DMS53 (cell line): ENCODE measurements at places on chromosomes 7 and 10.

- no peak for DNase-seq
Measured at GRCh38 chr10:128908099-128908498, 558.9 kb upstream of the MGMT start.

- DNase-seq = no peak
Measured at GRCh38 chr7:18855796-18856195, 261.6 kb downstream of the TWIST1 start.

DNA sequence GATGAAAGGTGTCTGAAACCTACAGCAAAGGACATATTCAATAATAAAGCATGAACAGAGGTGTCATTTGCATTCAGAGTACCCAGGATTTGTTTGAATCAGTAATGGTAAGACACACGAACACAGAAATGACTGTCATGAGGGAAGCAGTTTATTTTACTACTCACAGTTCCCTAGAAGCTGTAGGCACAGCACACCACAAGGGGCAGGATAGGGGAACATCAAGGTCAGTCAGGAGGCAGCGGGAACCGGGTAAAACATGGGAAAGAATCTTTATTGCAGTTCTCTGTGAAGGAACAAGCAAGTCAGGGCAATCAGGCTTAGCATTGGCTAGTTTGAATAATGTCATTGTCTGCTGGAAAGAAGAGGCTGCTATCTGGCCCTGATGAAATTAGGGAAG, 70.2 kb upstream of the PDSS1 start:
- DNase-seq = peak; percentile 31

DNA sequence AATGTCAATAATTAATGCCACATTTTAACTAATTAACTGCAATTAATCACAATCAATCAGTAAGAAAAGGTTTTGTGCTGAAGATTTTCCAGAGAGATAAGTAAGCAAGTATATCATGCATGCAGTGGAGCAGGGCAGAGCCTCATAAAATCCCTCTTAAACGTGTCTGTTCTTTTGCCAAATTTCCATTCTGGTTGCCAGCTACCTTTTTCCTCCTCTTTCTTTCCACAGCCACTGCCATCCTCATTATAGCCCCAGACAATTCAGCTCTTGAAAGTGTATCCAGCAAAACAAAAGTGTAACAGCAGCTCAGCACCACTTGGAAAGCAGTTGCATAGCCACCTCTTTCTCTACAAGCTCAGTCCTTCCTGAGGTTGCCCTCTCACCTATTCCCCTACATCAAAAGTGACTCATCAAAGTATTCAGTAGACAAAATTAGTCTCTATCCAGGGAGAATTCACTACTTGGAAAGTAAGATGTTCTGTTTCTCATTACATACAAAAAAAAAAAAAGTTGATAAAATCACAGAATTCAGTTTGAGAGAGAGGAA, 26.9 kb upstream of the EPHB6 start:
- no peak for DNase-seq

- no peak for DNase-seq
Measured at GRCh38 chr10:102652170-102652916, 8.1 kb downstream of the TRIM8 start.

DNA sequence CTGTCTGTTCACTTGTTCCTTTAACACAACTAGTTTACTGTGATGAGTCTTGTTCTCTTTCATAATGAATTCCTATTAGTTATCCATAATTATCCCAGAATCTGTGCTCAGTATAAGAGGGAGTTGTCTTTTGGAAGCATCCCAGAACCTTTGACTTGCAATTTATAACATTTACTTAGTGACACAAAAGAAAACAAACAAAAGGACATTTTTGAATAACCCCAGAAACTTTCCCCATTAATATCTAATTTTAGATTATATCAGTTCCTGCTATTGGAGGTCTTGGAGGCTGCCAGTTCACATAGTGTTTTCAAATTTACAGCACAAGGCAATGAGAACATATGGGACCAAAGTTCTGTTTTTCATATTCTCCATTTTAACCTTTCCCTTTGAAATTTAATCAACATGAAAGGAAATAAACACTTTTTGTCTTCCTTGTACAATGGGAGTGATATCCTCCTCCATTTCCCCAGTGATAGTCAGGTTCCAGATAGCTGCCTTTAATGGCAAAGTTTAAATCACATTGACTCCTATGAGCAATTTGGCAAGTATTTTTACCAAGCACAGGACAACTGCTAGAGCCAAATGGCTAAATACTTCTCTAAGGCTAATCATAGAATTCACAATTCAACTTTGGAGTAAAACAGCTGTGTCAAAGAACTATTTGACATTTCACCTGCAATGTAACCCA, 37.1 kb upstream of the GNAT3 start:
- no peak for DNase-seq

DNA sequence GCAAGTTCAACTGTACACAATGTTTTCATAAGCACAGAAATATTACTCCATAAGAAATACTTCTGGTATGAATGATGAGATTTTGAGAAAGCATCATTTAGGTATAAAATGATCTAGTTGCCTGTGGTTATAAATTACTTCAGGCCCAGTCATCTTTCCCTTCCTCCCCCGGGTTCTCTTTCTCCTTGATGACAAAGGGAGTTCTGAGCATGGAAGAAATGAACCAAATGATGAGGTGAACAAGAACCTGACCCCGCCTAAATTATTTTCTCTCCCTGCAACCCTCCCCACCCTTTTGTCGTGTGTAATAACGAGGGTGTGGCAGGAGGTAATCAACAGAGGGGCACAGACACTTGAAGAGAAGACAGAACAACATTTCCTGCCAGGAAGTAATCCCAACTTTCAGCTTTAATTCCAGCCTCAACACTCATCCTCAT, 319.6 kb upstream of the SP8 start:
- no peak for DNase-seq

DNA sequence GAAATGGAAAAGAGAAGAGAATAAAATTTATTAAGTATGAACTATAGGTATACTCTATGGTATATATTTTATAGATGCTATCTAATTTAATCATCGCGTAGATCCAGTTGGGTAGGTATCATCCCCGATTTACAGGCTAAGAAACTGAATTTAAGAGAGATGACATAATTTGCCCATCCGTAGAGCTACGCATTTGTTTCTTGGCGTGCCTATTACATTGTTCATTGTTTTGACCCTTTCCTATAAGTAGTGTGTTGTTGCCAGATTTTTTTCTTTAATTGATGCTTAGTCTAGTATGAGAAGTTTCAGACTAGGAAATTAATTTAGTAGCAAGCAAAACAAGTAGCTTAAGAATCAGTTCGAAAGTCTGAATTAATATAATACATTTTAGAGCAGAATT, 205.7 kb upstream of the NPSR1 start:
- no peak for DNase-seq

DNA sequence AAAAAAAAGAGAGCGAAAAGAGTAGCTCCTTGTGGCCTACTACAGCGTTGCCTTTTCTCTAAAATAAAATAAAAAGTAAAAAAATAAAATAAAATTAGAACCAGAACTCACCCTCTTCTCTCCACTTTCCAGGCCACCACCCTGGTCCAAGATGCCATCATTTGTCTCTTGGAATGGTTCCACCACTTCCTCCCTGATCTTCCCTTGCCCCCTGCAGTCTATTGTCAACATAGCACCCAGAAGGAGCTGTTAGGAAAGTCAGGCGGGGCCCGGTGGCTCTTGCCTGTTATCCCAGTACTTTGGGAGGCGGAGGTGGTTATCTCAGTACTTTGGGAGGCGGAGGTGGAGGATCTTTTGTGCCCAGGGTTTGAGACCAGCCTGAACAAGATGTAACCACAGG, 7.6 kb upstream of the GRID2IP start:
- DNase-seq = peak; percentile 69

- no peak for DNase-seq
Measured at GRCh38 chr10:2610946-2611345, 456.4 kb upstream of the PFKP start.

GRCh38 chr7:3725155-3726059, 424.4 kb downstream of the SDK1 start:
- DNase-seq = no peak

GRCh38 chr7:40643664-40644063, 508.9 kb downstream of the SUGCT start:
- no peak for DNase-seq

- no peak for DNase-seq
Measured at GRCh38 chr7:47556511-47557180, 25.3 kb downstream of the TNS3 start.

- peak; percentile 67 for DNase-seq
Measured at GRCh38 chr7:113263749-113264148, 145.4 kb upstream of the SMIM30 start.

DNA sequence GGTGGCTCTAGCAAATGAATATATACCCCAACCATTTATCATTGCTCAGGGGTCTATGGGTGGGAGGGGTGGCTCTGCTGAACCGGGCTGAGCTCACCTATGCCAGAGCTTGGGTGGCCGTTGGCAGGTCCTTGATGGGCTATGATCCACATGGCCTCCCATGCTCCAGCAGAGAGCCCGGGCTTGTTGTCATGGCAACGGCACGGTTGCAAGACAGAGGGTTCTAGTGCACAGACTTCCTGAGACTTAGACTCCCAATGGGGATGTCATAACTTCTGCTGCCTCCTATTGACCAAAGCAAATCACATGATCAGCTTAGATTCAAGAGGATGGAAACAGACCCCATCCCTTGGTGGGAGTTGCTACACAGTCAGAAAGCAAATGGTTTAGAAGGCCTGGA, 36.4 kb upstream of the CARD11 start:
- no peak for DNase-seq

- no peak for DNase-seq
Measured at GRCh38 chr10:14821635-14822375, 16.0 kb downstream of the CDNF start.

- DNase-seq = no peak
Measured at GRCh38 chr10:67622511-67622910, 73.5 kb downstream of the CTNNA3 start.

GRCh38 chr7:105971845-105972244, 8.8 kb downstream of the CDHR3 start:
- DNase-seq = peak; percentile 33

- no peak for DNase-seq
Measured at GRCh38 chr7:17773289-17773626, 167.0 kb downstream of the SNX13 start.

DNA sequence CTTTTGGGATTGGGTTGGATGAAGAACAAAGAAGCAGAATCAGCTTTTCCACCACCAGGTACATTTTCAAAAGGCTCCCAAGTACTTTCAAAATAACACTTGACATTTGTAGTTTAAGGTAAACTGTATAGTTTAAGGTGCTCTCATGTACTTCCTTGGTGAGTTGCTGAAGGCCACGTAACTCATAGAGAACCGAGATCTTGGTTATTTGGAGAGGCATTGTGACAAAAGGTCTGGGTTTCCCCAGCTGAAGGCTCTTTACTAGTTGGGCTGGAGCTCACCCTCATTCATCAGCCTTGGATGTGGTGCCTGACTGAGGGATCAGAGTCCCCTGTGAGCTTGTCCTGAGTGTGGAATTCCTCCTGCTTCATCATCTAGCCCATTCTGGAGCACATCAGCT, 191.8 kb downstream of the TMEM178B start:
- no peak for DNase-seq

- DNase-seq = no peak
Measured at GRCh38 chr7:35454575-35455385, 200.9 kb upstream of the TBX20 start.

GRCh38 chr10:99368646-99369045, 39.5 kb downstream of the CNNM1 start:
- DNase-seq = no peak

GRCh38 chr10:8439040-8439439, 384.6 kb downstream of the GATA3 start:
- no peak for DNase-seq

- peak; percentile 56 for DNase-seq
Measured at GRCh38 chr10:123380491-123381085, 226.4 kb downstream of the BUB3 start.

DNA sequence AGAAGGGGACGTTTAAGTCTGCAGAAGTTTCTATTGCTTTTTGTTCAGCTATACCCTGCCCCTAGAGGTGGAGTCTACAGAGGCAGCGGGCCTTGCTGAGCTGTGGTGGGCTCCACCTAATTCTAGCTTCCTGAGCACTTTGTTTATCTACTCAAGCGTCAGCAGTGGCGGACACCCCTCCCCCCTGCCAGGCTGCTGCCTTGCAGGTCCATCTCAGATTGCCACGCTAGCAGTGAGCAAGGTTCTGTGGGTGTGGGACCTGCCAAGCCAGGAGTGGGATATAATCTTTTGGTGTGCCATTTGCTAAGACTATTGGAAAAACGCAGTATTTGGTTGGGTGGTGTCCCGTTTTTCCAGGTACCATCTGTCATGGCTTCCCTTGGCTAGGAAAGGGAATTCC, 147.3 kb upstream of the PRPS1L1 start:
- no peak for DNase-seq

GRCh38 chr7:93851536-93851935, 39.0 kb downstream of the TFPI2 start:
- no peak for DNase-seq

GRCh38 chr10:48633381-48634197, 28.7 kb upstream of the ARHGAP22 start:
- DNase-seq = no peak

DNA sequence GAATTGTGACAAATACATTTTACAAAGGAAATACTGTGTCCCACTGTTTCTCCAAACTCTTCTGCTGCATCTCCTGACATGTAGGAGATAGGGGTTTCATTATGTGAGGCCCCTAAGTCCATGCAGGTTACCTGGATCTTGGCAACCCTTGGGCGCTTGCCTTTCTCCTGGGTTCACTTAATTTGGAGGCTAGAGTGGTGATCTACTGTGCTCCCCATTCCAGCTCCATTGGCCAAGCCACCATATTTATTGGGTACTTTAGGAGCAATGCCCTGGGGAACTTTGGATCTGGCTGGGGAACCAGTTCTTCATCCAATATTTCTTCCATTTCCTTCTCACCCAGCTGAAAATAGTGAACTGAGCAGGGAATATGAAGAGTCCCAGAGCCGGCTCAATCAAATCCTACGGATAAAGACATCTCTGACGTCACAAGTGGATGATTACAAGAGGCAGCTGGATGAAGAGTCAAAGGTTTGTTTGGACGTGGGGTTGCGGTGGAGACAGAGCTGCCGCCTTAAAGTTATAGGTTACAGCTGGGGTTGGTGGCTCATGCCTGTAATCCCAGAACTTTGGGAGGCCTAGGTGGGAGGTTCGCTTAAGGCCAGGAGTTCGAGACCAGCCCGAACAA, 18.5 kb downstream of the MYH16 start:
- DNase-seq = peak; percentile 92

DNA sequence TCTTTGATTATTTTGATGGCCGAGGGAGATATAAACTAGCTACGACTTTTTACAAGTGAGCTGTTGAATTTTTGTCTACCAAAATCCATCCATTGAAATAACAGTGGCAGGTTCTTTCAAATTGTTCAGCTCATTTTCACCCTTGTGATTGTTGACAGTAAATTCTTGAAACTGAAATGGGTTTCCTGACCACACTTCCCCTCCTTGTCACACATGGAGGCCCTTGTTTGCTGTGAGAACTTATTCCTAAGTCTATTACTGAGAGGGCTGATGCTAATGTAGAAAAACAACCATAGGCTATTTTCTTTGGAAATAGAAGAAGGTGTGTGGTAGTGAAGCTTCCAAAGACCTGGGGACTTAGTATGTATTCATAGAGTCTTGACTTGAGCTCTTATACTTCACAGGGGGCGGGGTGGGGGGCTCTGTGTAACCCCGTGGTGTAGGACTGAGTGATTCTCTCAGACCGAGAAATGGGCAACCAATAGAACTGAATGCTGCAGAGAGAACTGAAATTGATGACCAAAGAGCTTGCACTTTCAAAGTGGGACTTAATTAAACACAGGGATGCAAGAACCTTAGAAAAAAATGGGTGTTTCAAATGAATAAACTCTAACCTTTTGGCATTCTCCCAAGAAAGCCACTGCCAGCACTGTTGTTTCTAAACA, 718.9 kb downstream of the CCSER2 start:
- DNase-seq = no peak

GRCh38 chr10:77710759-77711682, 73.4 kb upstream of the KCNMA1 start:
- DNase-seq = peak; percentile 81

GRCh38 chr10:104260775-104261115, 6.1 kb downstream of the GSTO1 start:
- DNase-seq = no peak
